ENCODE measurements at places on chromosomes 3 and 15. TPM values are rescaled to one million over a fixed set of nuclear protein-coding genes. Genes with fewer than 3 reads are reported as not detected.

The LRTM1 gene
- 7.6 TPM for total RNA-seq

The AMOTL2 gene
- 83.4 TPM for total RNA-seq

The PFKFB4 gene
- 22.8 TPM for total RNA-seq

The UROC1 gene
- total RNA-seq, result not detected

The UACA gene
- total RNA-seq, result 50.1 TPM

The ADGRG7 gene
- not detected for total RNA-seq

The CCDC54 gene
- not detected for total RNA-seq

The EIF3J gene
- 42.9 TPM for total RNA-seq

The VPS33B gene
- 20.2 TPM for total RNA-seq

Data from spleen (tissue), 13 donors.